Stimulated activated CD8-positive, alpha-beta memory T cell treated with anti-CD3 and anti-CD28 coated beads, Interleukin-4, amount 100 ng/mL, for 1 hour (primary cell): ENCODE measurements at places on chromosomes 3 and 15.

DNA sequence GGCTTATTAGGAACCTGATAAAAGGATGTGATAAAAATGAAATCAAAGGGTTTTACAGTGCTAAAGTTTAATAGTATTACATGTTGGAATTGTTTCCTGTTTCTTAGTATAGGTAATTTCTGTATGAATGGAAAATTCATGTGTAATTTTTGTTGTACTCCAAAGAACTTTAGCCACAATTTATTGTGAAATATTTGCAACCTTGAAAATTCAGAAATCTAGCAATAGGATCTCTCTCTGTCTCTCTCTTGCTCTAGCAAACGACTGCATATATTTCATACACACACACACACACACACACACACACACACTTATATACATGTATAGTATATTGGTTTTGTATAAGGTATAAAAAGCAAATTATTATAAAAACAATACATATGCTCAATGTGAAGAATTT lies 59.6 kb downstream of the PIAS1 start:
- no peak for DNase-seq

DNA sequence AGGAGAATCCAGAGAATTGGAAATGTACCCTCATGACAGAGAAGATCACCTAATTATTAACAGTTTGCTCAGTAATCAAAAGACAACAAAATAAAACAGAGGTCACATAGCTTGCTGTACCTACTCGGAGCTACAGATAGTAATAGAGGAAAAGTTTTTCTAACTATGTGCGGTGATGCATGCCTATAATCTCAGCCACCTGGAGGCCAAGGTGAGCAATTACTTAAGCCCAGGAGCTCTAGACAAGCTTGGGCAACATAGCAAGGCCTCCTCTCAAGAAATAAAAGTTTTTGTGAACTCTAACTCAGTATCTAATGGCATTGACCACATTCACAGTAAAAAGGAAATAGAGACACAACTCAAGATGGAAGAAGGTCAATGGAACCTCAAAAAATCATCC lies 243.6 kb downstream of the ATP8B4 start:
- no peak for DNase-seq

DNA sequence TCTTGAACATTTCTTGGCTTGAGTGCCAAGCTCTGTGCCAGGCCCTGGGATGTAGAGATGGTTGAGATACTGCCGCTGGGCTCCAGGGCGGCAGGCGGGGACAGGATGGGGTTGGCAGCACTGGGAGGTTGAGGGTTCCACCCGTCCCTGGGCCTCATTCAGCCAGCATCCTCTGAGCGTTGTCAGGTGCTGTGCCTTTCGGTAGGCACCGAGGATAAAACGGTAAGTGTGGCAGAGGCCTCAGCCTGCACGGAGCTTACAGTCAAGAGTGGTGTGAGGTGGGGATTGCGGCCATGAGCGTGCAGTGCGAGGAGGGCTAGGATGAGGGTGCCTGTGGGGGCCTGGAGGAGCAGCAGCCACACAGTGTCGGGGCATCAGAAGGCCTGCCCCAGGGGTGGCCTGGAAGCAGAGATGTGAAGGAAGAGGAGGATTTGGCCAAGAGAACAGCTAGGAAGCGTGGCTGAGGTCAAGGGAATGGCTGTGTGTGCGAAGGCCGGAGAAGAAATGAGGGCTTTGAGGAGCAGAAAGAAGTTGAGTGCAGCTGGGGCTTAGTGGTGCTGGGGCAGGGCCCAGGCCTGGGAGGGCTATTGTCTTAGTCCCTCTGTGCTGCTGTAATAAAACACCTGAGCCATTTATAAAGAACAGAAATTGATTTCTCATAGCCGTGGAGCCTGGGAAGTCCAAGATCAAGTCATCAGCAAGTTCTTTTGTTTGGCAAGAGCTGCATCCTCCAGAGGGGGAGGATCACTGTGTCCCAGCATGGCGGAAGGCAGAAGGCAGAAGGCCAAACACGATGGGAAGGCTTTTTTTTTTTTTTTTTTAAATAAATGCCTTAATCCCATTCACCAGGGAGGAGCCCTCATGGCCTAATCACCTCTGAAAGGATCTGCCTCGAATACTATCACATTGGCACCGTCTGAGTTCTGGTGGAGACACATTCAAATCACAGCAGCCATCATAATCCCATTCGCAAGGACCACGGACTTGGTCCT lies 22.7 kb downstream of the CORO2B start:
- DNase-seq: no peak

GRCh38 chr15:48774484-48774883 lies 36.4 kb downstream of the CEP152 start:
- no peak for DNase-seq

GRCh38 chr15:70376031-70376928 lies 278.6 kb upstream of the TLE3 start:
- no peak for DNase-seq

DNA sequence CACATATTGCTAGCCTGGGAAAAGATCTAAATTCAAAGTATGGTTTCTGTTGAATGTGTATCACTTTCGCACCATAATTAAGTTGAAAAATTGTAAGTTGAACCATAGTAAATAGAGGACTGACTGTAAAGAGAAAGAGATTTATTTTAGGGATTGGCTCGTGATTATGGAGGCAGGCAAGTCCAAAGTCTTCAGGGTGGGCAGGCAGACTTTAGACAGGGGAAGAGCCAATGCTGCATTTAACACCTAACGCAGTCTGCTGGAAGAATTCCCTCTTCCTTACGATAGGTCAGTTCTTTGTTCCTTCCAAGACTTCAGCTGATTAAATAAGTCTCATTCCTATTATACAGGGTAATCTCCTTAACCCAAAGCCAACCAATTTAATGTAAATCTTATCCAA lies 15.8 kb downstream of the C3orf85 start:
- no peak for DNase-seq

GRCh38 chr3:129001101-129001805 lies at the start of gene EFCC1:
Gene EFCC1 (plus strand): TSS chr3:129001304. CDS start chr3:129001629, 325 bp downstream.
- DNase-seq: no peak

DNA sequence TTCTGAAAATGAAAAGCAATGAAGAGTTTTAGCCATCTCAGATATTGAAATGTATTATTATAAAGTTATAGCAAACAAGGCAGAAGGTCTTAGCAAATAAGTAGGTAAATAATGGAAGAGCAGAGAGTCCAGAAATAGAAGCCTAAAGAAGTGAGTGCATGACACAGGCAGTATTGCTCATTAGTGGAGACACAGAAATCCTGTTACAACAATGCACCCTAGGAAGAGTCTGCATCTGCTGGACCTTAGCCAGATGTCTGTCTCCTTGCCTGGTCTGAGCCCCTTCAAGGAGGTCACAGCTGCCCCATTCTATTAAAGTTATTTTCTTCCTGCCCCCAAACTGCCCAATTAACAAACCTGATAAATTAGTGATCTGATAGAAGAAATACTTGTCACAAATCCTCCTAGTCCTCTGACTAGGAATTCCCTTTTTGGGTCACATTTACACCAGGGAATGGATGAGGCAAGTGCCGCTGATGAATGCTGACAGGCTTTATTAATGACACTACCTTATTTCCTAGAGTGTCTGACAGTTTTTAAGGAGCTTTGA lies 51.9 kb downstream of the HOMER2 start:
- DNase-seq: no peak

GRCh38 chr3:158672215-158673176 lies at the start of gene LXN:
Gene LXN (minus strand): TSS chr3:158672648. CDS start chr3:158672478, 170 bp downstream.
- peak; percentile 23 for DNase-seq

DNA sequence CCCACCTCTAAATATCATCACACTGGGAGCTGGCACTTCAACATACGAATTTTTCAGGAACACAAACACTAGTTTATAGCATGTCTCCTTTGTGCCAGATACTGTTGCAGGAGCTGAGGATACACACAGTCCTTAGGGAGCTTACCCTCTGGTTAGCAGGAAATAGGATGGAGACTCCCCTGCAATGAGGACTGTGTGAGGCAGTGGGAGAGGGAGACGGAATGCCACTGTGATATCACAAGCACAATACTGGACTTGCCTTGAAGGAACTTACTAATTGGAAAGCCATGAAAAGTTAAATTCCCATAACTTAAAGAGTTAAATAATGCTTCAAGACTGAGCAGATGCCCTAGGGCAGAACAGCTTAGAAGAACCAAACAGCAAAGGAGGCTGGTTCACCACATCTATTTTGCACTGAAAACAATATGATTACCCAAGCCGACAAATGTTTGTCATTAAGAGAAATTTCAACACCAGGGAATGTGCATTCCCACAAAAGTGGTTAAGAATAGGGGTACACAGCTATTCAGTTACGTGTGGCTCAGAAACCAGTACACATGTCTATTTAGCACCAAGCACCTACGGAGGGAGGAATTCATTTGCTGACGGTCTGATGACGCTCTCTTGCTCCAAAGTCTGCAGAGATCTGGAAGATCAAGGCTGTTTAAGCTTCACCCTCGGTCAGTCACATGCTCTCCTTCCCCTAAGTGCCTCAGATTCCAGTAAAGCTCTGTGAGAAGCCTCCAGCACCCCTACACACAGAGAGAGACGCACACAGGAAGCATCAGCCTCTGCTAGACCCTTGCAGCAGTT lies 5.2 kb downstream of the TBC1D2B start:
- DNase-seq: no peak

- DNase-seq: no peak
Measured at GRCh38 chr3:120730576-120731542, 11.5 kb downstream of the RABL3 start.

DNA sequence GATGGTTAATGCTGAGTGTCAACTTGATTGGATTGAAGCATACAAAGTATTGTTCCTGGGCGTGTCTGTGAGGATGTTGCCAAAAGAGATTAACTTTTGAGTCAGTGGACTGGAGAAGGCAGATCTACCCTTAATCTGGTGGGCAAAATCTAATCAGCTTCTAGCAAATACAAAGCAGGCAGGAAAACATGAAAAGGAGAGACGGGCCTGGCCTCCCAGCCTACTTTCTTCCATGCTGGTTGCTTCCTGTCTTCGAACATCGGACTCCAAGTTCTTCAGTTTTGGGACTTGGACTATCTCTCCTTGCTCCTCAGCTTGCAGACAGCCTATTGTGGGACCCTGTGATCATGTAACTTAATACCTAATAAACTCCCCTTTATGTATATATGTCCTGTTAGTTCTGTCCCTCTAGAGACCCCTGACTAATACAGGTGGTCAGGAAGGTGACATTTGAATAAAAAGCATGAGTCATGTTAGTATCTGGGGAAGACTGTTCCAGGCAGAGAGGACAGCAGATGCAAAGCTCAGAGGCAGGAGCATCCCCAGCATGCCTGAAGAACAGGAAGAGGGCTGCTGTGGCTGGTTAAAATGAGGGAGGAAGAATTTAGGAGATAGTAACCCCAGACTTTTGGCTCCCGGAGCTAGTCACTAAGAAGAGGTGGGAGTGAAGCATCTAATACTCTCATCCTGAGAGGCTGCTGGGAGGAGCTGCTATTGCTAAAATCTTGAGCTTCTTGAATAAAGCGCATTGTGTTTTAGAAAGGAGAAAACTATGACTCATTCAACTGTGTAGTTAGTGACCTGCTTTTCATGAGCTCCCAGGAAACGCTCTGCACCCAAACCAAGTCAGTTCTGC lies 207.4 kb upstream of the HES1 start:
- DNase-seq: no peak

DNA sequence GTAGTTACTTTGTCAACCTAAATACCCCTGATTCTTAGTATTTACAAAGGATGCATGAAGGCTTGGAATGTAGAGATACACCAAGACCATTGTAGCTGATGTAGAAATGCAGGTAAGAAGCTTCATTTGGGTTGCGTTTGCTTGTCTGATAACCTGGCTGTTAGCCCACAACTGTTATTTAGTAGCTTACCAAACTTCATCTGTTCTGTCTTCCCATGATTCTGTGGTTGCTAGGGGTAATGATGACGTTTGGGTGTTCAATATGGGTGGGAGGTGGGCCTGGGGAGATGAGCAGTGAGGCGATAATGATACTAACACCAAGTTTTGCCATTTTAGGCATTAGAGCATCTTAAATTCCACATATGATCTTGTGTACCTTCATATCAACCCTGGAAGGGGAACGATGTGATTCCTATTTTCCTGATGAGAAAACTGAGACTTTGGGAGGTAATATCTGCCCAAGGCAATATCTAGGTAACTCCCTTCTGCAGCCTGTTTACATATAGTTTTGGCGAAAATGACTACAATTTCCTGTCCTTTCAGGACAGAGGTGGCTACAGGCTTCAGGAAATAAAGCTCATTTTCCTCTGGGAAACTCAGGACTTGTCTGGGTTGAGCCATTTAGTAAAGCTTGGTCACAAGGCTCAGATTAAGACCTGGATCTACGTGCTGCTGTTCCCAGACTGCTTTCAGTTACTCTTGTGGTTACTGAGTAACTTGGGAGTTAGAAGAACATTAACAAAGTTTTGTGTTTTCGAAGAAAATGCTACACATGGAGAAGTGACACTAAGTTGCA lies 26.8 kb downstream of the FNDC3B start:
- no peak for DNase-seq

DNA sequence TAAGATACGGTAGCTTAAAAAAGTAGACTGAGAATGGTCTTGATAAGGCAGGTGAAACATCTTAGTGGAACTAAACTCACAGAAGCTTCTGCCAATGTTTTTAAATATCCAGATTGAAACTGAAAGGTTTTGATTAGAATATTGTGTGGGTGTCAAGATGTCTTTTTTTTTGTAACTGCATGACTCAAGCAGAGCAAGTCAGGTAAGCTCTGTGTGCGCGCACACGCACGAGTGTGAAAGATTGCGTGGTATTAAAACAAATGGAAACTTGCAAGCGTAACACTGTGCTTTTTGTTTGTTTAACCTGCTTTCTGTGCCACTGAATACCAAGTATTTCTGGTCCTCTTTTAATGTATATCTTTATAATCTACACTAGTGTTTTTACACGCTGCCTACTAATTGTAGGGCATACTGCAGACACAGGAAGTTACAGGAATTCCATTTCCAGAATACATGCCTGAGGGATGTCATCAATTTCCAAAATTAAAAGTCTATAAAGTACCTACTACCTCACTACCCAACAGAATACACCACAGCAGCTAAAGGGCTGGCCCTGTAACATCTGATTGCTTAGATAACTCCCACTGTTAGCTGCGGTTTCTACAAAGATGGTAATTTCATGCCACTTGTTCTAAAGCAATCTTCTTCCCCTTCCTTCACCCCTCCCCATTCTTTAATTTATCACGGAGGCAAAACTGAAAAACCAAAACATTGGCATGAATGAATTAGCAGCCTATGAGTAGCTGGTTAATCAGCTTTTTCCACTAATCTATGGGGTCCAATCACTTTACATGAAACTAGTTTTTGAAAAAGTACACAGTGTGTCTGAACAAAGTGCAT lies 472.8 kb downstream of the SHQ1 start:
- no peak for DNase-seq

DNA sequence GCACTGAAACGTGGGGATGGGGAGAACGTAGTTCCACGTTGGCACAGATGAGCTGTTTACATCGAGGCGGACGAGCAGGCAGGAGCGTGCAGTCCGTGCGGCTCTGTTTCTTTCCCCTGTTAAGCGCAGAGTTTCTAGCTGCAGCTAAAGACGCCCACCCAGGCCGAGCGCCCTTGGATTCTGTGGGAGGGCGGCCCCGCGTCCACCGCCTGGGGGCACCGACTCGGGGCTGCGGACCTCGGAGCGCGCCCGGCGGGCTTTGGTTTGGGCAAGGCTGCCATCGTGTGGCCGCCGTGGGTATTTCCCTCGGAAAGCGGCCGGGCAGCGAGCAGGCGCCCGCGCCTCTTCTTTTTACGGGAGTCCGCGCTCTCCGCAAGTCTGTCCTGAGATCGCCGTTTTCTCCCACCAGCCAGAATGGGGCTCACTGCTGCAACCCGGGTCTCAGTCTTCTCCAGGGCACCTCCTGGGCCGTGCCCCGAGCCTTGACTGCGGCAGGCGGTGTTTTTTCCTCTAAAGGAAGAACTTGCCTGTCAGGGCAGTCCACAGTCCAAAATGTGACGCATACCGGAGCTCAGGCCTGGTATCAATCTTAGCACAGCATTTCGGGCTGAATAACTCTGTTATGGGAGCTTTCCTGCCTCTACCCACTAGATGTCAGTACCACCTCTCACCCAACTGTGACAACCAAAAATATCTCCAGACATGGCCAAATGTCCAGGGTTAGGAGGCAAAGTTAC lies 219.9 kb upstream of the IGF1R start:
- no peak for DNase-seq
